SJCRH30 (cell line): ENCODE measurements at places on chromosomes 11 and 22.

- DNase-seq: no peak
These were observed 65.2 kb downstream of the PDE2A start for GRCh38 chr11:72609045-72609444.

DNA sequence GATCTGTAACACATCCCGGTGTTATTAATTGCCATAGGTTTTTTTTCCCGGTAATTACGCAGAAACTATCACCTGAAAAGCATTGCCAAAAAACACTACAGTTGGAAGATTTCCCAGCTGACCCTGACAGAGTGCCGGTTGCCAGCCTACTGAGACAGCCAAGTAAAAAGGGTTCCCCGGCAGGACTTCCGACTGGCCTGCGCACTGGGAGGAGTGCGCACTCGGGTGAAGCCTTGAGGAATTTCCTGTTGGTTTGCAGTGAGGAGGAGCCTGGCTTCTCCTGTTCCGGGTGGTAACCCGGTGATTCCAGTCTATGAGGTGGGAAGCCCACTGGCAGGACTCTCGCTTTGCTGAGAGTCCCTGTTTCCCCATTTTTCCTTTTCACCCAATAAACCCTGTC lies 52.1 kb downstream of the CNTF start:
- no peak for DNase-seq

- no peak for DNase-seq
These were observed 1.7 kb upstream of the CBX6 start for GRCh38 chr22:38873469-38874411.

DNA sequence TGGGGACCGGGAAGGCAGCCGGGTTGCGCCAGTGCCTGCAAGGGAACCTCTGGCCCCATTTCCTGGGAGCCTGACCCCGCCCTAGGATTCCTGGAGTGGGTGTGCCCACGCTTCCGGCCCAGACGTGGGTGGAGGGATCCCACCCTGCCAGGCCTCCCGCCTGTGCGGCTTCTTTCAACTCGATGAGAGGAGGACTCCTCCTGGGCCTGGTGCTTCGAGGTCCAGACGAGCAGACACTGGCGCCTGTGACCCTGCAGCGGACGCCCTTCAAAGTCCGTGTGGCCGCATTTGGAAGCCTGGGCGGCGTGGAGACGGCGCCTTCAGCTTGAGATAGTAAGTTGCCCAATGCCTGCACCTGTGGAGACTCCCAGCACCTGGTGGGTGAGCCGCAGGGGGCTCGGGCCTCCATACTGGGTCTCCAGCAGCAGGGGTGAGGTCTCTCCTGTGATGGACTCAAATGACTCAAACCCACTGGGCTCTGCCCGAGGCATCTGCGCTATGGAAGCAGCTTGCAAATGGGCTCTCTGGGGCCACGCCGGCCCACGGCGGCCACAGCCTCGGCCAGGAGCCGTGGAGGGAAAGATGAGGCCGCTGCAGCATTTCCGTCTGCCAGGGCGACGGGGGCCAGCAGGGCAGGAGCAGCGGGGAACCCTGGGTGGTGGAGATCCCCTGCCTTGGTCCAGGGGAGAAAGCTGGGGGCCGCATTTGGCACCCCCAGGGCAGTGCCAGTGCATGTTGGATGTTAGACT lies 64.3 kb upstream of the PPARA start:
- no peak for DNase-seq

GRCh38 chr11:127039591-127039990 lies 39.0 kb upstream of the KIRREL3 start:
- DNase-seq: no peak

DNA sequence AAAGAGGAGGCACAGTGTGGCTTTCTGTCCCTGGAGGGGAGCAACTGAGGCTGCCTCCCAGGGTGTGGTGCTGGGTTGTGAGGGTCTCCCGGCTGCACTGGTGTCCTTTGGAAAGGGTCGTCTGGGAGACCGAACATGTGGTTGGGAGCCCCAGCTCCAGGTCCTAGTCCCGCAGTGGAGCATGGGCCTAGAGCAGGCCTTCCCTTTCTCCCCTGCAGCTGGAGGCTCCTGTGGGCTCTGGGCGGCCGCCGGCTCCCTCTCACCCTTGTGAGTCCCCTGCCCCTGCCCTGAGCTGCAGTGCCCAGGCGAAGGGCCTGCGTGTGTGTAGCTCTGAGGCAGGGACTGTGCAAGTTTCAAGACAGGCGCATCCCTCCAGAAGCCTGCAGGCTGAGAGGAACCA lies 1492.7 kb downstream of the BRD1 start:
- DNase-seq: no peak

GRCh38 chr22:49867303-49868265 lies 13.9 kb downstream of the ZBED4 start:
- DNase-seq: no peak

GRCh38 chr22:41070665-41071331 lies 21.6 kb upstream of the EP300 start:
- DNase-seq: no peak

DNA sequence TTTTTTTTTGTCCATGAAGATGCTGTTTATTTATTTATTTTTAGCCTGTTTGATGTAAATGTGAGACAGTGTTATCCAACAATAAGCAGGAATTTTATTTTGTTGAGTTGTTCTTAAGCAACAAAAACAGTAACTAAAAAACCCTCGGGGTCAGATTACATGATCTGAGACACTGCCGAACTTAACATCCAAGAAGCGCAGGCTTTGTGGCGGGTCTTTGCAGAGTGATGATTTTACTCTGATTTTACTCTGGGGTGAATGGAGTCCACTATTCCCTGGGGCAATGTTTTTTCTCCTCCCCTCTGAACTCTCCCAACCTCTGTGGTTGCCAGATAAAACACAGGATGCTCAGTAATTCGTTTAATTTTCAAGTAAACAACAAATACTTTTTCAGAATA lies 450.1 kb upstream of the B3GAT1 start:
- peak; percentile 20 for DNase-seq

DNA sequence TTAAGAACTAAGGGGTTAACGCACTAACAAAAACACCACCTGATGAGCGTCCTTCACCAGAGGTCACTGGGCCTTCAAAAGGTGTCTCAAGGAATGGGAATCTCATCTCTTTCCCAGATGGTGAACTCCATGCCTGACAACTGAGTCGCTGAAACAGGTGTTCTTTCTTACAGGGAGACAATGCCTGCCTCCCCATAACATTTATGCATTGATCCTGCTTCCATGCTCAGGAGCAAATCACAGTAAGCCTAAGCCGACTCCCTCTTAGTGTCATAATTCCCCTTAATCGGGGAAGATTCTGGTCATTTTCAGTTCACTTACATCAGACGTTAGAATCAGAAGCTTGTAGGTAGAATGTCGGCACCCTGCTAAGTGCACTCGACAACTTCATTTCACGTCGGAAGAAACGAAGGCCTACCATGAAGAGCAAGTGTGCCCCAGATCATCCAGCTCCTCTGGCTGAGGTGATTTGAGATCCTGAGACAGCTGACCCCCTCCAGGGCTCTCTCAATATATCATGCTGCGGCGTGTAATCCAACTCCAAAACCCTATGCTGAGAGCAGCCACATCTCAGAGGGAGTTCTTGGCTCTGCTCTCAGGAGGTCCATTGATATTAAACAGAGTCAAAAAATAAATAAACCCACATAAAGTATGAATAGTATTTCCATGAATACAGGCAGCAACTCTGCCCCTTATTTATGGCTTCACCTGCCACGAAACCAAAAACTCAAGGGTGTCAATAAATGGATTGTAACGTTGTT lies 163.1 kb downstream of the LARGE1 start:
- DNase-seq: peak; percentile 83

- no peak for DNase-seq
These were observed 18.5 kb upstream of the TPH1 start for GRCh38 chr11:18064450-18065054.

- peak; percentile 50 for DNase-seq
These were observed 249.3 kb downstream of the DDX10 start for GRCh38 chr11:108914211-108914610.

DNA sequence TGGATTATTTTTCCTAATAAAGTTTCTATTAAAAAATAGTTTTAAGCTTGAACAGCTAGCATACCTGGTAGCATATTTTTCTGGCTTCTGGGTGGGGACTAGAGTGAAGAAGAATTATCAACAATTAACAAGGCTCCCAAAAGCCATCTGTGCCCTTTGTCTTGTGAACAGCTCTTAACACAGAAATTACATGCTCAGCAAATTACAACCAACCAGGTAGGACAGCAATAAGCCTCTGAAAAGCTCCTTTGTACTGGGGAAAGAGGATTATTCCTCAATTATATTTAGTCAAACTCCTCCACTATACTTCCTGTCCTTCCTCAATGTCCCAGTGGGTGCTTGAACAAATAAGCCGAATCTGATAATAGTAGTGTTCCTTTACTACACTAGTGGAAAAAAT lies 162.8 kb downstream of the RAB38 start:
- DNase-seq: no peak

DNA sequence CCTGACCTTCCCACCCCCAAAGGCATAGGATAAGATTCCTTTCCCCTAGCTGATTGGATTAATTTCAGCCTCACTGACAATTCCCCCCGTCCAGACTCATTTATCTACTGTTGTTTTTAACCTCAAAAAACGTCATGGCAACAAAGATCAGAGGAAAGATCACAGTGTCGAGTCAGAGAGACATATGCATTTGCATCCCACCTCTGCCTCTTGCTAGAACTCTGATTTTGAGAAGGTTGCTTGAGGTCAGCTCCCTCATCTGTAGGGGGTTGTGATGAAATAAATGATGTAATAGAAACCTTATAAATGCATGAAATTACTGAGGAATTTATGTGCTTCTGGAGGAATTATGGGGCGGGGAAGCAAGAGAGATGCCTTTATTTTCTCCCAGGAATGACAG lies 53.3 kb upstream of the SYN3 start:
- DNase-seq: no peak

DNA sequence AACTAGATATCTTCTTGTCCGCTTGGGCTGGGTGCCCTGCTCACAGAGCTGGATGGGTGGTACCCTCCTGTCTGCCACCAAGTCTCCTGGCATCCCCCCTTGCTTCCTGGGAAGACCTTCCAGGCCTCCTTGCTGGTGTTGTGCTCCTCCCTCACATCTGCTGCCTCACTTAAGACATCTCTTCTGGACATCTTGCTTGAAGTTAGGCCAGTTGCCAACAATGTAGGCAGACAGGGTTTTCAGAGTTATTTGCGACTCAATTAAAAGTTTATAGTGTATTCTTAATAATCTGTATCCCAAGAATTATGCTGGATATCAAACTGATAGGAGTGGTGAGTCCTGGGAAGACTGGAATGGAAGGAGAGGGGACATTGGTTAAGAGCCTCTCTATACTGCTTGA lies 64.0 kb upstream of the TNRC6B start:
- no peak for DNase-seq

DNA sequence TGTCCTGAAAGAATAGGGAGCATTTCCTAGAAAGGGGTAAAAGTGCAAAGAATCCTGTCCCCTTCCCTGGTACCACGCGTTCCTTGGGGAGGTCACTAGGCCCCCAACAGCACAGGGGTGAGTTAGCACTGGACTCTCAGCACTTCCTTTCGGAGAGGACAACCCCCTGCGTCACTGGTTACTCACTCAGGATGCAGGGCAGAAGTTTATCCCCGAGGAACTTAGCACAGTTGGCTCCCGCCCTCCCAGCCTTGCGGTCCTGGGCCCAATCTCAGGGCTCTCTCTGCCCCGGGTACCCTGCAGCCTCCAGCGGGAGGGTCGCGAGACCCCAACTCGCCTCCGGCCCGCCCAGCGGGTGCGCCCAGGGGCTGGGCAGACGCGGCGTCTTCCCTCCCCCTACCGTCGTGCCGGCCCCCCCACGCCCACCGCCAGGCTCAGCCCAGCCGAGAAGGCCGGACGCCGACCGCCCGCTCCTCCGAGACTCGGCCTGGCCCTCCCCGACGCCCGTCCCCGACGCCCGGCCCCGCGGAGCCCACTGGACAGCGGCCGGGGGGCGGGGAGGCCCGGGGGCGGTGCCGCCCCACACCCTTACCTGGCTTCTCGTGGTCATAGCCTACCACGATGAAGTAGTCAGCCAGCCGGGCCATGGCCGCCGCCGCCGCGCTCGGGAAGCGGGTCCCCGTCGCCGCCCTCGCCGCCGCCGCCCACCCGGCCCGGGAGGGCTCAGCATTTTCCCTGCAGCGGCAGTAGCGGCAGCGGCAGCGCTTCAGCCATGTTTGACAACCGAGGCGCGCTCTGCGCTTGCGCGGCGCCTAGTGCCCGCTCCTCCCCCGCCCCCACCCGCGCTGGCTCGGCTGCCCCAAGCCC lies at the start of gene SBF2:
Gene SBF2, minus strand, starts transcription at position 797 of the 867 bp plus-strand sequence. Its CDS starts 150 bp downstream, at position 647.
- DNase-seq: peak; percentile 90

GRCh38 chr11:15816260-15816871 lies 540.0 kb downstream of the SOX6 start:
- DNase-seq: no peak

DNA sequence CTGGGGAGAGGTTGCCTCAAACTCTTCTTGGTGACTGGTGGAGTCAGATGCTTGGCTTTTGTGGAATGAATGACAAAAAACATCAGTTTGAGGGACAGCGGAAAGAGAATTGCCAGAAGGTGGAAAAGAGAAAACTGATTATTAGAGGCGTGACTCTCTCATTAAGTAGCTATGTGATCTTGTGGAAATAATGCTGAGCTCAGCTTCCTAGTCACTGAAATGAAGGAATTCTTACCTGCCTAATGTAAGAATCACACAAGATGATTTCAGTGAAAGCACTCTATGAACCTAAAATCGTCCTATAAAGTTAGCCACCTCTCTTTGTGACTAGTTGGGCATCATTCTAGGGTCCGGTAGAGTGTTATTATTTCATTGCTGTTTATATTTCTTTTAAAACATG lies 498.8 kb downstream of the TMEM135 start:
- DNase-seq: no peak

- no peak for DNase-seq
These were observed 33.4 kb upstream of the HORMAD2 start for GRCh38 chr22:30046716-30047363.

GRCh38 chr11:92129811-92130210 lies 94.8 kb upstream of the FAT3 start:
- no peak for DNase-seq

GRCh38 chr11:81970886-81971285 lies 762.8 kb downstream of the FAM181B start:
- no peak for DNase-seq

DNA sequence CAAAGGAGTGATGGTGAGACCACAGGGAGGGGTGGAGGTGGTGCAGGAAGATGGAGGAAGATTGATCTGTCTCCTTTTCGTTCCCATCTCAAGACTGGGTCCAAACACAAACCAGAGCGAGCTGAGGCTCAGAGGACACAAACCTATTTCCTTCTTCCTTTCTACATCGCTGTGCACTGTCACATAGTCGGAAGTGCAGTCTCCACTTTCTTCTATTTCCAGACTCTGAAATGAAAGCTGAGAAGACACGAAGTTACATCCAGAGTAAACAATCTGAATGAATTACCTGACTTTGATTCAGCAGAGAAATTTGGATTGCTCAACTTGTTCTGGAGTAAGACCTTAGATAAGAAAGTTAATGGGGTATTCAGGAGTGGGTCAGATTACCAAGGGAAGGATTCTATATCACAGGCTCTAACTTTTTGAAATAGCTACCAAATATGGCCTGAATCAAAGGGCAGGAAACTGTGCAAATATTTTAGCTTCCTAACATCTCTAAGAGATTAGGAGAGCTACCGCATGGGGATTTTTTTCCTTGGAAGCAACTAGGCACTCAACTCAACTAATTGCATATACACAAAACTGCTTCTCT lies 14.4 kb downstream of the OVCH2 start:
- DNase-seq: no peak

GRCh38 chr11:88312628-88313027 lies 24.9 kb downstream of the CTSC start:
- DNase-seq: no peak

GRCh38 chr22:29032584-29032983 lies 29.0 kb downstream of the C22orf31 start:
- no peak for DNase-seq
